Left renal pelvis (tissue), 4 donors: ENCODE measurements at places on chromosomes 2 and 18.

- DNase-seq = no peak
Observed at GRCh38 chr2:127843677-127844076, 14.3 kb downstream of the POLR2D start.

DNA sequence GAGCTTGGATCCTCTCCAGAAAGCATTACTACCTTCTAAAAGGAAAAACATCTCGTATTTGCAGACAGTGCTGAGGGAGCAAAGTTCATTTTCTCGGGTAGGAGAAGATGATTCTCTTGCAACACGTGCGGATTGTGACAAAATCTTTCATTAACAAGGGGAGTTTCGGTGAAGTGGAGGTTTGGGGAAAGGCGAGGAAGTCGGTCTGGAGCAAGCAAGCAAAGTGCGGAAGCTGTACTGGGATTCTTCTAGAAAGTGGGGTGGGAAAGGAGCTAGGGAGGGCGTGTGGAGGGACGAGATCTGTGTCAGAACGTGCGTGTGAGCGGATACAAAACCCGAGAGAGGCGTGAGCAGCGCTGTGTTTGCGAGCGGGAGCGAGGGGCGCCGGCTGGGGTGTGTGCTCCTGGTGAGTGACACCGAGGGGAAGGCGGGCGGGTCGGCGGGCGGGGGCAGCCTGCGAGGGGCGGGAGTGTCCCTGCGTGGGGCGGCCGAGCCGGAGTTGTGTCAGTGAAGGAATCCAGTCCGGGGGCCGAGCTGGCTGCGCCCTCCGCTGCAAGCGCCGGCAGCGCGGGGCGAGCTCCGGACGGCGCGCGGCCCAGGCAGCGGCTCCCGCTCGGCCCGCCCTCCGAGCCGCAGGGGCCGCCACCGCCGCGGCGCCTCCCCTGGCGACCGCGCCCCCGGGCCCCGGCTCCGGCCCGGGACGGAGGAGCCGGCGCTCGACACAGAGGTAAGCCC is at the start of gene SPATS2L:
Gene SPATS2L (plus strand): TSS at position 498 of the 735 bp plus-strand sequence. CDS start 82,552 bp downstream, outside the sequence.
- DNase-seq = peak; percentile 53

- DNase-seq = no peak
Observed at GRCh38 chr2:226782092-226782713, 17.4 kb downstream of the IRS1 start.

DNA sequence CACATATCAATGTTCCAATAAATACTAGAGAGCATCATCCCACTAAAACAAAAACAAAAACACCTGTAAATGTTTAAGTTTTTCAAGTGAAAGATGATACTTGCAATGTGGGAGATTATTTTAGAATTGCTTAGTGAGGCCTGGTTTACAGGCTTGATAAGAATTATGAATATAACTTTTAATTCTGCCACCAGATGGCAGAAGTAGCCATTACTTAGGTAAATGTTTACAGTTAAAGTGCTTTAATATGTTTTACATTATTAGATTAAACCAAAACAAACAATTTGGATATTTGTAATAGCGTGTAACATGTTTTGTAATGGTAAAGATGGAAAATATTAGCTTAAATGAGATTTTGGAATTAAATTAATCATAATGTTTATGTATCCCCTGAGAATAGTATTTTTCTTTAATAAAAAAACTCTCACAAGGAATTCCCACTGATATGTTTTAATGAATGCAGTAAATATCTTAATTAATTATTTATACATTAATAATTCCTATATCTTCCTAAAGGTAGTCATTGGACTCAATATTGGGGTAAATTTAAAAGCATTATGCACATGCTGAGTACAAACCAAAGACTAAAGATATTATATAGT is 522.0 kb downstream of the SPAG16 start:
- DNase-seq = no peak

DNA sequence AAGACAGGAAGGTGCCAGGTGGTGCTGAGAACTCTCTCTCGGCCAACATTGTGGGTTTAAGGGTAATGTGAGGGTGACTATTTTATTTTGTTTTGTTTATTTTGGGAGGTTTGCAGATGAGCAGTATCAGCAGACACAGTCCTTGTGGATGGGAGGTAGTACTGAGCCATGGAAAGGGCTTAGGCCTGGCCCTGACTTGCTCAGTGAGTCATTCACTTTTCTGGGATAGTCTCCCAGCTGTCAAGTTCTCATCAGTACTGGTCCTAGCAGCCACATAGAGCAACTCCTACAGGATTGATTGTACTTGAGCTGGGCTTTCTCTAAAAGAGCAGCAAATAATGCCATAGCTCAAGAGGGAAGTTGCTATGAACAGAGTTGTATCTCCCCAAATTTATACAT is 175.2 kb downstream of the LOXHD1 start:
- DNase-seq = no peak

DNA sequence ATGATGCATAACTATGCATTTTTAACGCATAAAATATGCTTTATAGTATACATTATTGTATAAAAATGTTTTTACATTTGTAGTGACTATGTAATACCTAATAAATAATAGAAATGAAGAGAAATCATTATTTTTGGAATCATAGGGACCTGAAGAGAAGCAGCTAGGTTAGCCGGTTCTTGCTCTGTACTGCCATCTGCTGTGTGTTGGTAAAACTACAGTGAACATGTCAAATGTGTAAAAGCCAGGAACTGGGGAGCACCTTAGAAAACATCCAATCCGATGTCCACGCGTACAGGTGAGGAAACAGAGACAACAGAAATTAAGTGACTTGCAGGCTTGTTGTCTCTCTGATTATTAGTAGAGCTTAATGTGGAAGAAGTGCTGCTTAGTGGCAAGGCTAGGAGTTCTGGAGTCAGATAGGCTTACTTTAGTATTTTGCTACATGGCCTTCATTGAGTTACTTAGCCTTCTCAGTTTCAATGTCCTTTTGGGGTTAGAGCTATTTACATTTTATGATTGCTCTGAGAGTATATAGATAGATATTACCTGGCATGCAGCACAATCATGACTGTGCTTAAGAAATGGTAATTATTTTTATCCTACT is 386.5 kb downstream of the DLGAP1 start:
- DNase-seq = peak; percentile 24

- DNase-seq = no peak
Observed at GRCh38 chr2:21301871-21302455, 178.2 kb downstream of the TDRD15 start.

DNA sequence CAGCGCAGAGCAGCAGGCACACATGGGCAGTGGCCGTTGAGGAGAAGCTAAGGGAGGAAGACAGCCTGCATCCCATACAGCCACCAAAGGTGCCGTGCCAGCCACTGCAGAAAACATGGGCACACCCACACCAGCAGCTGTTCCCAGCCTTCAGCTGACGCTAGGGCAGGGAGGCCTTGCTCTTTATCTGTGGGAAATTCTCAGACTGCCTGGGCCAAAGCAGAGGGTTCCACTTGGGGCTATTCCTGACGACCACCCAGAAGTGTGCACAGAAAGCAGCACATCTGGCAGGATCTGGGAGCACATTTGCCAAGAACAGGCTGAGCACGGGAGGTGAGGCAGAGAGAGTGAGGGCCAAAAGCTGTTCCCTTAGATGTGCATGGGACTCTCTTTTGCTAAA is 101.3 kb upstream of the SOX11 start:
- DNase-seq = no peak

DNA sequence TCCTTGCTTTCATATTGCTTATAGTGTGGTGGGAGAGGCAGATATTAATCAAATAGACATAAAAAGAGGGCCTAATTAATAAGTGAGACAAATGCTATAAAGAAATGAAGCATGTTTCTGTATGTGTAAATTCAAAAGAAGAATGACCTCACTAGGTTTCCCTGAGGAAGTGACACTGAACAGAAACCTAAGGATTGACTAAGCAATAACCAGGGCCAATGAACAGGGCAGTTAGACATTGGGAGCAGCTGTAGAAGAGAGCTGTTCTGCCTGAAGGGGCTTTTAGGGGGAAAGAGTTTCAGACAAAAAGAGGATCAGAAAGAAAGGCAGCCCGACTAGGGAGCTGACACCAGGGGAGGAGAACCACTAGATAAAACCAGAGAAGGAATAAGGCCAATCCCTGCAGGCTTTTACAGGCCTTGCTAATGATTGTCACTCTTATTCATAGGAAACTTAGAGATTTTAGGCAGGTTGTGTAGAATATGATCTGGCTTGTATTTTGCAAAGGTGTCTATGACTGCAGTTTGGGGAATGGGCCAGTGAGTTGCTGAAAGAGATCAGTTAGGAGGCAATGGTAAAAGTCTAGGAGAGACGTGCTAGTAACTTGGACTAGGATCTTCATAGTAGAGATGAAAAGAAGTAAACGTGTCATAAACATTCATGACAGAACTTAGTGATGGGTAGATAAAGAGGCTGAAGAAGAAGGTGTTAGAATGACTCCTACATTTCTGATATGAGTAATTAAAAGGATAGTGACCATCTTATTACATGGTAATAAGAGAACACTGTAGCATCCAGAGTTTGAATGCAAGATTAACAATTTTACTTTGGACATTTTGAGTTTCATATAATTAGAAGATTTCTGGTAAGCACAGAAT is 26.8 kb upstream of the NABP1 start:
- DNase-seq = no peak

GRCh38 chr2:204339212-204339715 is 206.0 kb upstream of the PARD3B start:
- no peak for DNase-seq

DNA sequence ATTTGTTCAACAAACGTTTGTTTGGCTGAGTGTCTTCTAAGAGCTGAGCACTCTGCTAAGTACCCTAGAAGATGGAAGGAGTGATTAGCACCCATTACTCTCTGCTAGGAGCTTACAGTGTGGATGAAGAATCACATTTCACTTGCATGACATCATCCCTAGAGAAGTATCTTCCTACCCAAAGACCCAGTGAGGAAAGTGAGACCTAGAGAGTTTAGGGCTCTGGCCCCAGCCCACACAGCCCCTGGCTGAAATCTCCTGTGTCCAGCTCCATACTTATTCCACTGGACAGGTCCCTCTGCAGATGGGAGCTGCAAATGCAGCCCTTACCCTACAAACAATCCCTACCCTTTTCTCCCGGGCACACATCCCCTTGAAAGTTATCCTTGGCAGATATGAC is 26.8 kb upstream of the EPAS1 start:
- no peak for DNase-seq

- no peak for DNase-seq
Observed at GRCh38 chr2:111946294-111947114, 48.1 kb downstream of the MERTK start.

DNA sequence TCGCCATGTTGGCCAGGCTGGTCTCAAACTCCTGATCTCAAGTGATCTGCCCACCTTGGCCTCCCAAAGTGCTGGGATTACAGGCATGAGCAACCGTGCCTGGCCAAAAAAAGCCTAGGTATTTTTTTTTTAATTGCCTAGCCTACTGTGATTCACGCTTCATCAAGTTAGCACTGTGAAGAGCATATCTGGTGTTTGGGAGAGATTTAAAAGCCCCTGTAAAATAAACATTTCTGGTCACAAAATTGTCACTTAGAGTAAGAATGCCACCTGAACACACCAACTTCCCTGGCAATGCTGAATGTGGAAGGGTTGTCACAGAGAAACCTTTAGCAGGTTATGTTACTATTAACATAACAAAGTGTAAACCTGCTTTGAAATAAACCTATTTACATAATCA is 39.7 kb upstream of the CHAC2 start:
- DNase-seq = no peak

GRCh38 chr18:54358495-54359040 is 862 bp downstream of the C18orf54 start:
- DNase-seq = peak; percentile 11

DNA sequence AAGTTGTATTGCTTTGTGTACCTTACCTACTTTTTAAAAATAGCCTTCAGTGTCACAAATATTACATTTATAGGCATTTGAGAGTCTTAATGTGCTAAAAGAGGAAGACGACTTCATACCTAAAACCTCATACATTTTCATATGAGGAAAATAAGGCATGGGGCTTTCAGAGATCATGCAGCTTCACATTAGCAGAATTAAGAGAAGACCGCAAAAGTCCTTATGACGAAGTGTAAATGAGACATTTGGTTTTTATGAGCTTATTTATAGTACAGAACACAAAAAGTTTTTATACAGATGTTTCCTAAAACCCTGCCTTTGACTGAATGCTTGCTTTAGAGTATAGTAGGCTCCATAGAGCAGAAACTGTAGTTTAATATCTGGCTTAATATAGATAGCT is 10.1 kb upstream of the CCDC138 start:
- no peak for DNase-seq

- DNase-seq = no peak
Observed at GRCh38 chr2:220168891-220169546, 541.6 kb downstream of the SLC4A3 start.

DNA sequence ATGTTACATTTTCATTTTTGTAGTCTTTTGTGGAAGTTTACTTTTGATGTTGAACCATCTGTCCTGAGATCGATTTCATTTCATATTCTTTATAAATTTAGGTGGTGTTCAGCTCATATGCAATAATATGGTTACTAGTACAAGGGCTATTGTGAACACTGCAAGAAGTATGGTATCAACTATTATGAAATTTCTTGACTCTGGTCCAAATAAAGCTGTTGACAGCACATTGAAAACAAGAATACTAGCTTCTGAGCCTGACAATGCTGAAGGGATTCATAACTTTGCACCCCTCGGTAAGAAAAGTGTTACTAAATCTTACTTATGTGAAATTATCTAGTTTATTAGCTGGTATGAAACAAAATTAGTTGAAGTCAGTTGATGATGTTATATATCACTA is 124.9 kb upstream of the TTC27 start:
- no peak for DNase-seq

DNA sequence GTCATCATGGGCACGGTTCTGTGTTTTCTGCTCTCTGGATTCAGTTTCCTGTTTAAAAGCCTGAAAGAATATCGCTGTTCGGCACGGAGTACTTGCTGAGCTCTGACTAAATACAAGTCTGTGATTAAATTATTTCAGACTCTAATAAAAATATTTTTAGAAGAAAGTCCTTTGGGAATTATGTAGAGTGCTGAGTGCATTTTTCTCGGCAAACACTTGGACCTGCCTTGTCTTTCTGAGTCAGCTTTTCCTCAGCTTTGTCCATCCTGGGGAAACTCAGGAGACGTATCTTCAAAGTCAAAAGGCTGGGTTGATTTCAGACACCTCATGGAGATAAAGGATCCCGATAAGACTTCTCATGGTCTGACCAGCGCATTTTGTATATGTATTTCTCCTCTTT is 45.9 kb downstream of the IL1R2 start:
- no peak for DNase-seq

GRCh38 chr2:216064014-216064630 is 17.5 kb downstream of the PECR start:
- DNase-seq = no peak

- DNase-seq = no peak
Observed at GRCh38 chr2:27451095-27451494, 8.9 kb downstream of the KRTCAP3 start.

DNA sequence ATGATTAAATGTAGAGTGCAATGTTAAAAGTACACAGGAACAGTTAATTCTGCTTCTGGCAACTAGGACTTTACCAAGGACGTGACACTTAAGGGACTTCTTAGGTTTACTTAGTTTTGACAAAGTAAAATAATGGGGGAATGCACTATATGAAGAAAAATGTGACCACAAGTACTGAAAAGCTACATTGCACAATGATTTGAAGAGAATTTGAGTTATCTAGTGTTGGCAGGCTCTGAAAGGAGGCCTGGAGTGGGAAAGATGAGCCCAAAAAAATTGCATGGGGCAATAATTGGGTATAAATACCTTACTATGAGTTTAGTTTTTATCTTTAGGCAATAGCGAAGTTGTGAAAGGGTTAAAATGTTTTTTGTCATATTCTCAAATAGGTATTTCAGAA is 173.7 kb downstream of the DOK6 start:
- DNase-seq = no peak
